ENCODE measurements at places on chromosomes 3 and 15. TPM values are rescaled to one million over a fixed set of nuclear protein-coding genes. Genes with fewer than 3 reads are reported as not detected.
A peak's percentile ranks its signal among the peaks of the same experiment; 100 is the strongest.

DNA sequence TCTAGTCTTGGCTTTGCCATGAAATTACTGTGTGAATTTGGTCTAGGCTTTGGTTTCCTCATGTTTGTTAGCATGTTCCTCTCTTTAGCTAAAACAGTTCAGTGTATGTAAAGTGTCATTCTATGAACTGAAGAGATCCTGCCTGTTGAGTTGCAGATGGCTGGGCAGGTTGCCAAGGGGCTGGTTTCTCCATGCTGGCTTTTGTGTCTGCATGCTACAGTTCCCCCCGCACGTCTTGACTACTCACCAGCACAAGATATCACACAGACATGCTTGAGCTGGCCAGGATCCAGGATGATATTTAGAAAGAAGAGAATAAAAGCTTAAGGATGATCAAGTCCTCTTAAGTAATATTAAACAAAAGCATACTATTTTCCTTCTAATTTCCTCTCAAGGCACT lies 90.2 kb downstream of the CERS3 start:
- peak; percentile 3 for DNase-seq

DNA sequence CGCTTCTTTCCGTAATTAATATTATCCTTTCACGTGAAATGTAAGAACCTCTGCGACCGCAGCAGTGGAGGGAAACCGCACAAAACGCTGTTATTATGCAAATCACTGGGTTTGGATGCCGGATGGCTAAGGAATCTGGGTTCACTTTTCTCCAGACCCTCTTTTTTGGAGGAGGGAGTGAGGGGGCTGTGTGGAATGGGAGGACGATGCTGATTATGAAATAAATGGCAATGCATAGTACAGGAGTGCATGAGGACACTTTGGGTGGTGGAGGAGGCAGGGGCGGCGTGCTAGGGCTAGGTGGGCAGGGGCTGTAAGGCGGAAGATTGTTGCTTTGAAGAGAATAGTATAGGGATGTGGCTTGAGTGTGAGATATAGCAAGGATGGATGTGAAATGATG lies 1.8 kb downstream of the CADM2 start:
- DNase-seq: no peak

- DNase-seq: no peak
These were observed 38.8 kb downstream of the ADAM10 start for GRCh38 chr15:58710701-58711100.

The MINAR1 gene
- 0.30 TPM for total RNA-seq

- DNase-seq: no peak
These were observed 531 bp upstream of the MAP1A start for GRCh38 chr15:43516801-43517353.

The GOLGA6A gene
- total RNA-seq: 0.17 TPM

- DNase-seq: no peak
These were observed 46.2 kb upstream of the TEX55 start for GRCh38 chr3:119099785-119100184.

- DNase-seq: no peak
These were observed 25.9 kb downstream of the RAD18 start for GRCh38 chr3:8937064-8938020.

DNA sequence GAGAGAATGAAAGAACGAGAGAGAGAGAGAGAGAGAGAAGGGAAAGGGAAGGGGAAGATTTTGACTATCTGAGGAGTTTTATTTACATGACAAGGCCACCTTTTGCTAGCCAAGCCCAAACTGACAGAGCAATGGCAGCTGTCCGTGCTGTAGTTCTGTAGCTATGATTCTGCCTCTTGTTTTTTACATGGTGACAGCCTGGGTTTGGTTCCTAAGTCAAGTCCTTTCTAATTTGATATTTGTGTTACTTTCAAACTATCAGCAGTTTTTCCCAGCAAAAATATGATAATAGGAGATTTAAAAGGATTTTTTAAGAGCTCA lies 26.3 kb upstream of the MFGE8 start:
- DNase-seq: no peak

All from CD4-positive, alpha-beta memory T cell (primary cell).